ENCODE measurements at places on chromosomes 4 and X.

DNA sequence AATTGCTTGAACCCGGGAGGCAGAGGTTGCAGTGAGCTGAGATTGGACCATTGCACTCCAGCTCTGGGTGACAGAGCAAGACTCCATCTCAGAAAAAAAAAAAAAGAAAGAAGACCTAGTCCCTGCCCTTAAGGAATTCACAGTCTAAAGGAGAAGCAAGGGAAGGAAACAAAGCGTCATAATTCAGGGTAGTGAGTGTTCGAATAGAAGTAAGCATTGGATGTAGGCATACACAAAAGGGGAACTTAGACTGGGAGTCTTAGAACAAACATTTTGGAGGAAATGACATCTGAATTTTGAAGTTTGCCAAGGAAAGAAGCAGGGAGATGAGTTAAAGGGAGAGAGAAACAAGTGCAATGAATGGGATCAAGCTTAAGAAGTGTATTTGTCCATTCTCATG lies 32.4 kb downstream of the PPM1K start:
- no peak overlapping the region for H3K4me3 ChIP-seq
- DNase-seq, result no peak
- no peak overlapping the region for H3K27ac ChIP-seq
- no peaks in the 10 kb centered on the region for H3K4me1 ChIP-seq
- no peaks in the 10 kb centered on the region for H3K27me3 ChIP-seq

DNA sequence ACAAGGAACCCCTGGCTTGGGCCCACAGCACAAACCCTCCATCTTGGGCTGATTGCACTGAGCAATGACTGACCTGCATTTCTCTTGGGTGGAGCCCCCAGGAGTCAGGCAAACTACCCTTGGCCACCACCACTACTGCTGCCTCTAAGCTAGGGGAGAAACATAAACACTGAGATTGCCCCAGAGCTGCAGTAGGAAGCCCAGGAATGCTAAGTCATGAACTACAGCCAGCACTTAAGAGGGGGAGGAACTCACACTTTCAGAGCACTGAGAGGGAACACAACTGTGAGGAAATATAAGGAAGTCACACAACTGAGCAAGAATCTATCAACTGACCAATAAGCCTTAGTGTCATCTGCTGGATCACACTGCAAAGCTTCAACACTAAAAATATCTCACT lies 111.6 kb upstream of the PPP3CA start:
- H3K27me3 ChIP-seq, result no peaks in the 10 kb centered on the region
- no peaks in the 10 kb centered on the region for H3K4me1 ChIP-seq
- DNase-seq, result no peak
- H3K36me3 ChIP-seq, result no peaks in the 10 kb centered on the region

- H3K36me3 ChIP-seq, result no peaks in the 10 kb centered on the region
- H3K4me1 ChIP-seq, result no peaks in the 10 kb centered on the region
- no peak for DNase-seq
- H3K27ac ChIP-seq, result no peak overlapping the region
- no peaks in the 10 kb centered on the region for H3K27me3 ChIP-seq
Observed at GRCh38 chr4:176377780-176378179, 58.0 kb downstream of the SPCS3 start.

GRCh38 chr4:56164907-56165306 lies 216.2 kb downstream of the CEP135 start:
- H3K36me3 ChIP-seq, result no peaks in the 10 kb centered on the region
- no peaks in the 10 kb centered on the region for H3K4me1 ChIP-seq
- H3K27me3 ChIP-seq, result no peaks in the 10 kb centered on the region
- H3K27ac ChIP-seq, result no peak overlapping the region
- no peak overlapping the region for H3K4me3 ChIP-seq

- H3K4me1 ChIP-seq, result no peaks in the 10 kb centered on the region
- H3K36me3 ChIP-seq, result peaks cover 17% of the 10 kb centered on the region
- no peak for DNase-seq
- no peak overlapping the region for H3K4me3 ChIP-seq
- H3K27me3 ChIP-seq, result no peaks in the 10 kb centered on the region
Observed at GRCh38 chr4:158870626-158871334, 102.0 kb downstream of the FNIP2 start.

DNA sequence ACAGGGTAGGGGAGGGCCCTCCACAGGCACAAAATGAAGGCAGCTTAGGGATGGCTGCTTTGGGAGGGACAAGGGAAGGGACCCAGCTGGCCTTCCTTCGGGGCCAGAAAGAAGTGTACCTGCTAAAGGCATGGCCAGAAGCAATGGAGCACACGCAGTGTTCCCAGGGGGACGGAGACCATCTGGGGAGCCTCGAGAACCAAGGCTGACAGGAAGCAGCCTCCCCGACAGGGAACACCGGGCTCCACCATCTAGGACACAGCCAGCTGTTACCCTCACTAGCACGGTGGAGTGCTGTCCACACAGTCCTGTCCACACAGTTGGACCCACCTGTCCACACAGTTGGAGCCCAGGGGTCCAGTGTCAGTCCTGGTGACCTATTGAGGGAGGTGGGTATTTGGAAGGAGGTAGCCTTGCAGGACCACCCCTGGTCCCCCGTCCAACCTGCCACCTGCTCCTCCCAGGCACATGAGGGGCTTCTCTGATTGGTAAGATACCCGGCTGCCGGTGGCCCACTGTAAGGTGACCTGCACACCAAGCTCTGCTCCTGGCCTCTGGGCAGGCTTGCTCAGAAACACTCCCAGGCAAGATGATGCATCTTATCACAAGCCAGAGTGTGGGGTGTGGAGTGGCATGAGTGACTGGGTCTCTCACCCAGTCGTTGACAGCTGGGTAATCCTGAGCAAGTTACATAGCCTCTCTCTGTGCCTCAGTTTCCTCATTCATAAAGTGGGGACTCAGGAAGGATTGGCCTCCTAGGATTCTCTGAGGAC lies 20.5 kb upstream of the AFAP1 start:
- H3K4me1 ChIP-seq, result peaks cover 15% of the 10 kb centered on the region
- no peaks in the 10 kb centered on the region for H3K36me3 ChIP-seq
- no peak overlapping the region for H3K4me3 ChIP-seq
- no peaks in the 10 kb centered on the region for H3K27me3 ChIP-seq
- H3K27ac ChIP-seq, result no peak overlapping the region

DNA sequence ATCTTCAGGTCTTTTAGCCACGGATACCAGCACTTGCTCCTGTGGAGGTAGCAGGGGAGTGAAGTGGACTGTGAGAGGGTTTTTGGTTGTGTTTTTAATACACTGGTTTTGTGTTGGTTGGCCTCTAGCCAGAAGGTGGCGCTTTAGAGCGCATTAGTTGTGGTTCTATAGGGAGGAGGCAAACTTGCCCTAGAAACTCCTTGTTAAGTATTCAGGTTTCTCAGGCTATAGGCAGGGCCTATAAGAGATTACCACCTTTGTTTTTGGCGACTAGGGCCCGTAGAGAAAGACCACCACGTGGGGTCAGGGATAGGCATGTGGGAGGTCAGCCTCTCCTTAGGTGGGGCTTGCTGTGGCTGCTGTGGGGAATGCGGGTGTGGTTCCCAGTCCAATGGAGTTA lies 221.6 kb upstream of the SPANXN4 start:
- H3K36me3 ChIP-seq, result no peaks in the 10 kb centered on the region
- no peak overlapping the region for H3K4me3 ChIP-seq
- no peak for DNase-seq
- H3K27ac ChIP-seq, result no peak overlapping the region
- H3K4me1 ChIP-seq, result no peaks in the 10 kb centered on the region

DNA sequence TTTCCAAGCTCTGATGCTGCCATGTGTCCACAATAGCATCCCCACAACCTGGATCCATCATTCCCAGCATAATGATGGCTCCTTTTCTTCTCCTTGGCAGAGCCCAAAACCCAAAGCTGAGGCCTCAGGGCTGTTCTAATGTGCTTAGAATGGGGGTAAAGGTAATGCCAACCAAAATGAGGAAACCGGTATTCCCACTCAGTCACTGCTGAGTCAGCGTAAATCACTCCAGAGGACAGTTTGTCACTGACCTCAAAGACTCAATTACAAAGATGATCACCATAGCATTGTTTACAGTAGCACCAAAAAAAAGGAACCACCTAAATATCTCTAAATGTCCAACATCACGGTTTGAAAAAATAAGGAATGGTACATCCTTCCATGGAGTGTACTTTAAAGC lies 41.2 kb downstream of the OTOP1 start:
- H3K27ac ChIP-seq, result no peak overlapping the region
- no peak for DNase-seq
- H3K27me3 ChIP-seq, result no peaks in the 10 kb centered on the region
- H3K4me1 ChIP-seq, result no peaks in the 10 kb centered on the region

DNA sequence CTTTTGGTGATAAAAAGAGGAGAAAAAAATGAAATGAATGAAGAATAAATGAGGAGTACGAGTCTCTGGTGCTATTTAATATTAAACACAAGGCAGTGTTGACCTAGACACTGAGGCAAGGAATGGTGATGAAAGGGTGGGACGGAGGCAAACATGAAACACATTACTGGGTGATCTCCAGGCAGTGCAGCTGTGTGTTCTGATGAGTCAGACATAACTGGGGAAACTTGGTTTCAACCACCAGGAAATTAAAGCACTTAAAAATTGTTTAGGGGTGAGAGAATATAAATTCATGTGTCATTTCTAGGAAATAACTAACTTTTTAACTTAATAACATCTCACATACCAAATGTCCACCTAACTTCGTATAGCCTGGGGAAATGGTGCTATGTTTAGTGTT lies 19.7 kb upstream of the CXCL6 start:
- H3K36me3 ChIP-seq, result no peaks in the 10 kb centered on the region
- no peak overlapping the region for H3K27ac ChIP-seq
- H3K4me1 ChIP-seq, result no peaks in the 10 kb centered on the region
- no peak overlapping the region for H3K4me3 ChIP-seq
- DNase-seq, result no peak
- H3K27me3 ChIP-seq, result no peaks in the 10 kb centered on the region

GRCh38 chrX:118675966-118676349 lies 51.4 kb upstream of the IL13RA1 start:
- no peaks in the 10 kb centered on the region for H3K4me1 ChIP-seq
- H3K36me3 ChIP-seq, result peaks cover 20% of the 10 kb centered on the region
- no peak overlapping the region for H3K27ac ChIP-seq
- no peak overlapping the region for H3K4me3 ChIP-seq

- DNase-seq, result no peak
- H3K27me3 ChIP-seq, result no peaks in the 10 kb centered on the region
- H3K4me1 ChIP-seq, result no peaks in the 10 kb centered on the region
Observed at GRCh38 chrX:74613370-74614092, 893 bp downstream of the RLIM start.

DNA sequence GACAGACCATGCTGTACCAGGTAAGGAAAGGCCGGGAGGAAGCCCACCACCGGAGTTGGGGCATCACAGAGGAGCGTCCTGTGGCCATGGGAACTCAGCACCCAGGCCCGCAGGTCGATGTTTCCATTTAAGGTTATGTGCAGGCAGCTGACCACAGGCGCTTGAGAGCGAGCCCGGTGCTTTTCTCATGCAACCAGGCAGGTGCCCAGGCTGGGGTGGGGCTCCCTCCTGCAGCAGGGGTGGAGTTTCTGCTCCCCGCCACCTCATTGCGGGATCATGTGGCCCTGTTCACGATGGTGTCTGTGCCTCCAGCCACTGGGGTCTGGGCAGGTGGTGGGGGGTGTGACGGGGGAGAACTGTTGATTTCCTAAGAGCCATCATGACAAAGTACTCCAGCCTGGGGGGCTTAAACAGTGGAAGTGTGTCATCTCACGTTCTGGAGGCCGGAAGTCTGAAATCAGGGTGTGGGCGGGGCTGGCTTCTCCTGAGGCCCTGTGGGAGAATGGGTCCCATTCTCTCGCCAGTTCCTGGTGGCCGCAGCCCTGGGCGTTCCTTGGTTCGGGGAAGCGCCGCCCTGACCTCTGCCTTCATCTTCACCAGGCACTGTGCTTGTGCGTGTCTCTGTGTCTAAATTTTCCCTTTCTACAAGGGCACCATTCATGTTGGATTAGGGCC lies 60.9 kb downstream of the CPZ start:
- H3K4me1 ChIP-seq, result no peaks in the 10 kb centered on the region
- no peaks in the 10 kb centered on the region for H3K27me3 ChIP-seq
- DNase-seq, result no peak
- H3K36me3 ChIP-seq, result no peaks in the 10 kb centered on the region
- H3K27ac ChIP-seq, result no peak overlapping the region

- H3K27ac ChIP-seq, result no peak overlapping the region
- H3K36me3 ChIP-seq, result no peaks in the 10 kb centered on the region
- no peak overlapping the region for H3K4me3 ChIP-seq
- H3K4me1 ChIP-seq, result no peaks in the 10 kb centered on the region
- DNase-seq, result no peak
- H3K27me3 ChIP-seq, result no peaks in the 10 kb centered on the region
Observed at GRCh38 chr4:143482840-143483239, 30.7 kb upstream of the SMARCA5 start.

- no peaks in the 10 kb centered on the region for H3K36me3 ChIP-seq
- H3K4me1 ChIP-seq, result no peaks in the 10 kb centered on the region
- no peak overlapping the region for H3K27ac ChIP-seq
- no peak overlapping the region for H3K4me3 ChIP-seq
Observed at GRCh38 chr4:170004651-170005295, 21.4 kb downstream of the MFAP3L start.

GRCh38 chr4:152090543-152090942 lies 329.7 kb upstream of the GATB start:
- no peaks in the 10 kb centered on the region for H3K36me3 ChIP-seq
- H3K4me1 ChIP-seq, result peaks cover 12% of the 10 kb centered on the region
- DNase-seq, result no peak

DNA sequence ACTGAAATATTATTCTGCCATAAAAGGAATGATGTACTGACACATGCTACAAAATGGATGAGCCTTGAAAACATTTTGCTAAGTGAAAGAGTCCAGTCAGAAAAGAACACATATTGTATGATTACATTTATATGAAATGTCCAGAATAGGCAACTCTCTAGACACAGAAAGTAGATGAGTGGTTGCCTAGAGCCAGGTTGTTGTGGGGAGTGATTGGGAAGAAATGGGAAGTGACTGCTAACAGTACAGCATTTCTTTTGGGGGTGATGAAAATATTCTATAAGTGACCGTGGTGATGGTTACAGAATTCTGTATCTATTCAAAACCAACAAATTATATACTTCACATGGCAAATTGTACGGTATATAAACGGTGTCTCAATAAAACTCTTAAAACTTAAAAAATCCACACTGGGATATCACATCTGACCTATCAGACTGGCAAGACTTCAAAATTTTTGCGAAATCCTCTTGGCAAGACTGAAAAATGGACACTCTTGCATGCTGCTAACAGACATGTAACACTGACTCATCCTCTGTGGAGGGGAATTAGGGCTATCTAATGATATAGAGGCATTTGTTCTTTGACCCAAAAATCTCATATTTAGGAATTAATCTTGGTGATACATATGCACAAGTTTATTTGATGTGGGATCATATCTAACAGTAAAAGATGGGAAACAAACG lies 71.8 kb downstream of the FAM13A start:
- no peaks in the 10 kb centered on the region for H3K27me3 ChIP-seq
- H3K36me3 ChIP-seq, result no peaks in the 10 kb centered on the region
- no peak overlapping the region for H3K27ac ChIP-seq
- H3K4me3 ChIP-seq, result no peak overlapping the region

All from effector memory CD4-positive, alpha-beta T cell (primary cell).